GDM1 (cell line): ENCODE measurements at places on chromosomes 11 and 22.

GRCh38 chr22:46240073-46240472 lies 10.0 kb downstream of the CDPF1 start:
- no peak for DNase-seq

DNA sequence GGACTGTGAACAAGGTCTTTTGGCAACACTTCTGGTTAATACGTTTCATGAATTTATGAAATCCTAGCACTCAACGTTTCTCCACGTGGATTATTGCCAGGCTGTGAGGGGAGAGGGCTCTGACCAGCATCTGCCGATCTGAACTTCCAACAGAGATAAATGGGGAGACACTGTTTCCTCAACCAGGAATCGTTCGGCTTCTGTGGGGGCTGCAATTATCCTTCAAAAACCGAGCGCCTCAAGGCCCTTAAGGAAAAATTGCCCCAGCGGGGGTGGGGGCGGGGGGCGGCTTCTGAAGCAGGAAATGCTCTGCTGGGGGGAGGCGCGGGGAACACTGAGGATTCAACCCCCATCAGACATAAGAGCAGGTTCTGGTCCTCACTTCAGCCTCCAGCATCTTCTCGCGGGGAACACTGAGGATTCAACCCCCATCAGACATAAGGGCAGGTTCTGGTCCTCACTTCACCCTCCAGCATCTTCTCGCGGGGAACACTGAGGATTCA lies 155.6 kb downstream of the BRD1 start:
- no peak for DNase-seq

DNA sequence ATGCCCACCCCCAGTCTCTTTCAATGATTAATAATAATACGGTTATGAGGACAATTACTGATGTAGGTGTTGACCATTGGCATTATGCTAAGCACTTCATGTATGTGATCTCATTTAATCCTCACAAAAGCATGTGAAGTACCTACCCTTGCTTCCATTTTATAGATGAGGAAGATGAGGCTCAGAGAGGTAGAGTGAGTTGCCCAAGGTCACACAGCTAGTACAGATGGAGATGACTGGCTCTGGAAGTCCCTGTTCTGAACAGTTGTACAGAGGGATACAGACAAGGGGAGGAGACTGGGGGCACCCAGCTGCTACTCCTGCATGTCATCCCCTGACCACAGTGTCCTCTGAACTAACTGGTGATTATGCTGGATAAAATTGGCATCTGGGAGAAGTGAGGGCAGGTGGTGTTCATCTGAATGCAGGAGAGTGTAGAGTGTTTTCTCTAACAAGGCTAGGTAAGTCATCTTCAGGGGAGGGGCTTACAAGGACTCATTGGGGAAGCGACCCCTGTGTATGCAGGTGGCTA lies 43.2 kb downstream of the KIAA1671 start:
- DNase-seq, result no peak

- DNase-seq, result no peak
Measured at GRCh38 chr11:1499261-1499890, 12.8 kb upstream of the MOB2 start.

DNA sequence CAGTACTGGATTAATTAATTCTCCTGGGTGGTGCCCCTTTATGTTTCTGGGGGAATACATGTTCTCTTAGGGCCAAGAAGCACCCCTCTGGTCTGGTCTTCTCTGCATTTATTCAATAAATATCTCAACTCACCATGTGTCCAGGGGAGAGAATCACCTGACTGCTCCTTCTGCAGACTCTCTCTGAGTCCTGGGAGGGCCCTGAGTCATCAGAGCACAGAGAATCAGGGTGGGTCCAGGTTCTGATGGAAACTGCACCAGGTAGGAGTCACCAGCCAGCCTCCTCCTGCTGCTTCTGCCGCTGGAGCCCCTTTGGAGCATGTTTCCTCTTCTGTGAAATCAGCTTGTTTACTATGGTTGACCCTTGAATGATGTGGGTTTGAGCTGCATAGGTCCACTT lies 107.7 kb upstream of the PLET1 start:
- DNase-seq, result no peak

GRCh38 chr11:102685338-102685737 lies 20.2 kb downstream of the MMP27 start:
- DNase-seq, result no peak

GRCh38 chr11:69238573-69239351 lies 55.2 kb upstream of the MYEOV start:
- no peak for DNase-seq

GRCh38 chr11:1959786-1960185 lies 12.7 kb downstream of the MRPL23 start:
- no peak for DNase-seq

DNA sequence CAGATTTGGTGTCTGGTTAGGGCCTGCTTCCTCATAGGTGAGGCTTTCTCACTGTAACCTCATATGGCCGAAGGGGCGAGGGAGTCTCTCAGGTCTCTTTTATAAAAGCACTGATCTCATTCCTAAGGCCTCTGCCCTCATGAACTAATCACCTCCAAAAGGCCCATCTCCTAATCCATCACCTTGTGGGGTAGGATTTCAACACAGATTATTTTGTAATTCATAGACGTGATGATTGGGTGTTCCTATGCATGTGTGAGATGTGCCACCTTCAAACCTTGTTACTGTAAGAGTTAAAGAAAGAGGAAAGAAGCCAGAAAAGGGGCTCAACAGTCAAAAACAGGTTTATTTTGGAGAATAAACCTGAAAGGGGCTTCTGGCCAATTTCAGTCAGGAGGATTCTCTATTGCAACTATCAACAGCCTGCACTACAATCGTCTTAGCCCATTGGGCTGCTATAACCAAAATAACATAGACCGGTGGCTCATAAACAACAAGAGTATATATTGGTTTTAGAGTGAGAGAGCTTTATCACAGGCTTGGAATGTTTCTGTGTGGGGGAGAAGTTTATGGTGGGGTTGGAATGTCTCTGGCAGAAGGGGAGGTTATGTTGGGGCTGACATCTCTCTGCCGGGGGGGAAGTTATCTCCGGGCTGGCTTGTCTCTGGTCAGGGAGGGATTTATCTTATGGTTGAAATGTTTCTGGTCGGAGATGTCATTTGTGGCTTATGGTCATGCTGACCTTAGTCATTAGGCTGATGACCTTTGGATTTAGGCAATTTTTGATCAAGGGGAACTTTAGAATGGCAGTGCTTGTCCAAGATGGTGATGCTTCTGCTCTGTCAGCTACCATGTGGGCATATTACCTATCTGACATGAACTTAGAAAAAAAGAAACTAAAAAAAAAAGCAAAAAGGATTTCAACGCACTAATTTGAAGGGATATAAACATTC lies 35.1 kb downstream of the CSF2RB start:
- no peak for DNase-seq

DNA sequence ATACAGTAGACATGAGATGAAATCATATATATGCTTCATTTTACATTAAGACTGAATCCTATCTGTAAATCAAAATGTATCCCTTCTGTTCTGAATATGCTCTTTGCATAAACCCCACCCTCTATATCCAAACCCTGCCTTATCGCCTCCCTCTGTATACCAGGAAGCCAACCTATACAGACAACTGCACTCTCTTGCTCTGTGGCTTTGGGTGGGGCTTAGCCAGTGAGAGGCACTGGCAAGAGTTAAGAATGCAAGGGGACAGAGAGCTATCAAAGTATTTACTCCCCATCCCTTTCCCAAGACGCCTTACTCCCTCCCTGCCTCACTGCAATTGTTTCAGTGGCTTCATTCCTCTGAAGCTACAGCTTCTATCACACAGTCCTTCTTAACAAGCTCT lies 309.8 kb downstream of the TTC28 start:
- no peak for DNase-seq

DNA sequence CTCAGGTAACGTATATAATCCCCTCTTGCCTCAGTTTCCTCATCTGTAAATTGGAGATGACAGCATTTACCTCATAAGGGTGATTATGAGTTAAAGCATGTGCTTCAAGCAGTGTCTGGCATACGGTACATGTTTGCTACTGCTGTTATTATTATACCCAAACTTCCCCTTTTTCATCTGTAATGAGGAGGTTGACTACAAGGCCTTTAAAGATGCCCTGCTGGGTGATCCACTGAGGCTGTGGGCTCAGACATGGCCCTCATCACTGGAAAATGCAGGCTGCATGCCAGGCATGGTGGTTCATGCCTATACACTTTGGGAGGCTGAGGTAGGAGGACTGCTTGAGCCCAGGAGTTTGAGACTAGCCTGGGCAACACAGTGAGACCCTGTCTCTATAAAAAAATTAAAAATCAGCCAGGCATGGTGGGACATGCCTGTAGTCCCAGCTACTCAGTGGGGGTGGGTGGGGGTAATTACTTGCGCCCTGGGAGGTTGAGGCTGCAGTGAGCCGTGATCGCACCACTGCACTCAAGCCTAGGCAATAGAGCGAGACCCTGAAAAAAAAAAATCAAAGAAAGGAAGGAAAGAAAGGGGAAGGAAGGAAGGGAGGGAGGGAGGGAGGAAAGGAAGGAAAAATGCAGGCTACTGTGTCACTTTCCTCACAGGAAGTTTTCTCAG lies 4.3 kb downstream of the PIK3IP1 start:
- DNase-seq, result no peak

DNA sequence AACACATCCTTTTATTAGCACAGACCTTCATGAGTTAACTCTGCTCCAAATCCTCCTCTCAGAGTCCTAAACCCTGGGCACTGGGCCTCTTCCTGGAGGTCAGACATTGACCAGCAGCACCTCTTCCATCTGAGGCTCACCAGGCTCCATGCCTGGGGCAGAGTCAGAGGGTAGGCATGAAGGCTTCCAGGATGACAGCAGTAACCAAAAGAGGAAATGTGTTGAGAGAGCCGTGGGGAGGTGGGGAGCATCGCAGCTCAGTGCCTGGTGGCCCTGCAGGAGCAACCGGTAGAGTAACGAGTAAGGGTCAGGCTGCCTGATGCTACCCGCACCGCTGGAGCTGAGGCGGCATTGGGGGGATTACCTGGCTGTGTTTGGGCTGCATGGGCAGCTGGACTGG lies 9.4 kb upstream of the NAV2 start:
- no peak for DNase-seq

- no peak for DNase-seq
Measured at GRCh38 chr22:23673826-23674690, 16.8 kb upstream of the RGL4 start.

GRCh38 chr11:77340501-77340900 lies 39.0 kb upstream of the GDPD4 start:
- DNase-seq, result no peak

DNA sequence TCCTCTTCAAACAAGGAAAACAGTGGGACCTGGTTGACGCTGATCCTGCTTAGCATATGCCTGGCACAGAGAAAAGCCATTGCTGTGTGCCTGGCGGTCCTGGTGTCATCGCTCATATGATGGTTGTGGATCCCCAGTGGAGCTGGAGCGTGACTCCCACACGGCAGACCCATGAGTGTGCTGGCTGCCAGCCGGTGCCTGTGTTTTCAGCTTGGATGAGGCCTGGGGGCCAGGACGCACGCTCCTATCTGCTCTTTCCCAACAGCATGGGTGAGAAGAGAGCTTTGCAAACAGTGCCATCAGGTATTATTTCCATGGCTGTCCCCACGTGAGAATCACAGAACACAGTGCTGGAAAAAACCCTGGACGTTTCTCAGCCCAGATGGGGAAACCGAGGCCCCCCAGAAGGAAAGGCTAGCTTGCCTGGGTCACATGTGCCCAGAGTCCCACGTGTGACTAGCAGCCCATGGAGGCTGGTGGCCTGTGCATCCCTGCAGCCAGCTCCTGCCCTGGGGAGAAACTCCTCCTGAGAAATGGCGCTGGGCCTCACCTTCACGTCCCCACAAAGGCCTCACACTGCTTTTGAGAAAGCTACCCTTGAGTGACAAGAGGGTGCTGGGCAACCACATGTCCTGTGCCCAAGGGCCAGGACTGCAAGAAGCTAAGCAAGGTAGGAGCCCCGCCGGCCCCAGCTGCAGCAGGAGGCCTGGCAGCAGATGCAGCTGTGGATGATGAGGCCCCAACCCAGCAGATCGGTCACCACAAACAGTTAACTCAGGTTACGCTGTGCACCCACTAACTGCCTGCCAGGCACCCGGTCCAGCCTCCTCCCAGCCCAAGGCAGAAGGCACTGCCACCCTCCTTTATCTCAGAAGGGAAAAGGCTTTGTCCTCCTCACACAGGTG lies 4.2 kb downstream of the CDKN1C start:
- no peak for DNase-seq

GRCh38 chr11:69354545-69354897 lies 60.6 kb downstream of the MYEOV start:
- DNase-seq, result no peak
